Renal cortex interstitium (tissue), 15 donors: ENCODE measurements at places on chromosomes 12 and 14. TPM values are rescaled to one million over a fixed set of nuclear protein-coding genes. Genes with fewer than 3 reads are reported as not detected.

Gene SLC4A8
- polyA plus RNA-seq = 4.9 TPM

Gene SLC41A2
- 4.3 TPM for polyA plus RNA-seq

Gene MAP3K12
- polyA plus RNA-seq = 42.5 TPM

Gene ISCU
- polyA plus RNA-seq = 112 TPM

Gene ABCC9
- polyA plus RNA-seq = 25.3 TPM

DNA sequence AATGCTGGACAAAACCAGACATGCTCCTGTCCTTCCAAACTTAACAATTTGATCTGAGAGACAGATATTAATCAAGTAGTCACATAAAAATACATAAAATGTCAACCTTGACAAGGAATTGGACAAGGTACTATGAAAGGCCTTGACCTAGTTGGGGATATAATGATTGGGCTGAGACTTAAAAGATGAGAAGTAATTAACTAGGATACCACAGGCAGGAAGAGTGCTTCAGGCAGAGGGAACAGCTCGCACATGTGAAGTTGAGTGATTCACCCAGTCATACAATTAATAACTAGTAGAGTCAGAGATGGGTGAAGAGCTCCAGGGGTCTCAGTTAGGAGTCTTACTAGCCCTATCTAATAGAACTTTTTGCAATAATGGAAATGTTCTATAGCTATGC is 259.5 kb downstream of the MSRB3 start:
- DNase-seq = no peak

DNA sequence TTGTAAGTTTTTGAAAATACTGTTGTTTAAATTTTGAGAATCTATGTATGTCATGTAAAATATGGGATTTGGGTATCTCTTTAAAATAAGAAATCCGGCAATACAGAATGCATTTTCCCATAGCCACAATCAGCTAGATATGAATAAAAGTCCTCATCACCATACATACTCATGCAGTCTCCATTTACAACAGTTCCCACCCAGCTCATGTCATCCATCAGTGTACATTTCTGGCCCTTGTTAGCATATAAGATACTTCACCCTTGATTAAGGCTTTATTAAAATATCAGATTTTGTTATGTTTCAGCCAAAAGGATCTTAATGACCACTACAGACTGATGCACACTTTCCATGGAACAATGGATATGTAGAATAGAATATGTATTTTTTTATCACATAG is 218.0 kb downstream of the DPY19L2 start:
- no peak for DNase-seq

- no peak for DNase-seq
Observed at GRCh38 chr12:50404307-50404706, 3.6 kb downstream of the LARP4 start.

DNA sequence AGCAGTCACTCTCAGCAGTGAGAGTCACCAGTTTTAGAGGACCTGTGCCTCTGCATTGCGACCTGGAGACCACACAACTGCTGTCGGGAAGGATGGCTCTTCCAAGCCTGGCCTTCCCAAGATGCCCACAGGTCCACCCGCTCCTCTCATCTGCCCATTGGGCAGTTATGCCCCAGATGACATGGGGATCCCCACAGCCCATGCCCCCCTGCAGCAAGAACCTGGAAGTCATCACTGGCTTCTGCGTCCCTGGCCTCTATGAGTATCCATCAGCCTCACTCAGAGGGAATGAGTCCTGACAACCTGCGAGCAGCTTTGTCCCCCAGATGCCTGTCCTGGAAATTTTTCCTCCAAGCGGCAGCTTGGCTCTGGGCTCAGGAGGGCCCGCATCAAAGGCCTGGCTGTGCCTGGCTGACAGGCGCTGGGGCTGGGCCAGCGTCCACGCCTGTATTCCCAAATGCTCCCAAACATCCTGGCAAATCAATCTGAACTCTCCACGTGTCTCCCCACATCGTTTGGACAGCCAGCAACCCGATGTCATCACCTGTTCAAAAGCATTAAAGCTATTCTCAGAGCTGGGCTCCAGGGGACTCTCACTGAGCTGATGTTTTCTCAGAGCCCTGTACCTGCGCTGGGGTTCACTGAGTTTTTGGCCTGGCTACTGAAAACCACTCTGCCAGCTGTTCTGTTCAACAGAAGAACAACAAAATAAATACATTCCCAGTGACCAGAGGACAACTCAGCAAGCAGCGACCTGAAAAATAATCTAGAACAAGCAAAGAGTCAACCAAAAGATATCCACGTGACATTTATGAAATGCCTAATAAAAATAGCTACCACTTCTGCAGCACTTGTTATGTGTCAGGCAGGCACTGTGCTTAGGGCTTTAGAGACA is 57.8 kb downstream of the CLMN start:
- DNase-seq = no peak

GRCh38 chr12:79938843-79939242 is 3.9 kb upstream of the PPP1R12A start:
- no peak for DNase-seq

DNA sequence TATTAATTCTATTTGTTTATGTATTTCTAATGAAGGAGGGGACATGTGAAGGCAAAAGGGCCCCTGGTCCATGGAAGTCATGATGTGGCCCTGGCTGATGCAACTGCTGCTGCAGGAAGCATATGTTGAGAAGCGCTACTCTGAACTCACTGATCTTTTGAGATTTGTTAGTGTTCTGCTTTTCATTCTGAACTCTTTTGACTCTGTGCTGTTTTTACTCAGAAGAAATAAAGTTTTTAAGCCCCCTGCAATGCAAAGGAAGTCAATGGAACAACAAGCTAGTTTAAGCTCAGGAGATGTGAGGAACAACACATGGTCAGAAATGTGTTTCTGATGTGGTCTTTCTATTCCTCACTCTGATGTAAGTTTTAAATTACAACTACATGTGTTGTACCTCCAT is 88.9 kb upstream of the BTG1 start:
- no peak for DNase-seq

Gene GLTP
- 36.4 TPM for polyA plus RNA-seq

Gene SYT10
- 0.89 TPM for polyA plus RNA-seq

GRCh38 chr14:92173668-92174067 is 51.9 kb downstream of the CPSF2 start:
- DNase-seq = no peak

Gene MUCL1
- polyA plus RNA-seq = not detected

DNA sequence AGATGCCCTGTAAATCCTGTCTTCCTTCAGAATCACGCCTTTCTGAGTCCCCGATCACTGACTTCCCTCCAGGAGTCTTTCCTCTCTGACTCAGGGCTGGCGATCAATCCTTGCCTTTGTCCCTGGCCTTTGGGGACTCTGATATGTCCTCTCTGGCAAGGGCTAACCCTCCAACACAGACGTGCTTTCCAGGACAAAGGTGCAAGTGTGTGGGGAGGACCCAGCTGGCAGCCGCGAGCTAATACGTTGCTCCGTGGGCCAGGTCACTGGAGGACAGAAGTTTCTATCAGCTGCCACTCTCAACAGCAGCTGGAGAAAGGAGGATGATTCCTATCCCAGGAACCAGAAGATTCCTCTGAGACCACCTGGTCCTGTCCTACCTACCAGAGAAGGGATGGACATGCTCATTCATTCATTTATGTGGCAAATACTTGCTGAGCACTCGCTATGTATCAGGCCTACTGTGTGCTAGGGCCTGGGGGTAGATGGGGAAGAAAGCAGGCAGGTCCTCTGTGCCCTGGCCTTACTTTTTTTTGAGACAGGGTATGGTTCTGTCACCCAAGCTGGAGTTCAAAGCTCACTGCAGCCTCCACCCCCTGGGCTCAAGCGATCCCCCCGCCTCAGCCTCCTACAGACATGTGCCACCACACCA is 8.5 kb upstream of the SCARB1 start:
- DNase-seq = no peak

Gene KCNMB4
- polyA plus RNA-seq = 18.4 TPM

GRCh38 chr14:24699052-24699451 is 65.1 kb upstream of the GZMB start:
- no peak for DNase-seq

Gene ERBB3
- 96.1 TPM for polyA plus RNA-seq

DNA sequence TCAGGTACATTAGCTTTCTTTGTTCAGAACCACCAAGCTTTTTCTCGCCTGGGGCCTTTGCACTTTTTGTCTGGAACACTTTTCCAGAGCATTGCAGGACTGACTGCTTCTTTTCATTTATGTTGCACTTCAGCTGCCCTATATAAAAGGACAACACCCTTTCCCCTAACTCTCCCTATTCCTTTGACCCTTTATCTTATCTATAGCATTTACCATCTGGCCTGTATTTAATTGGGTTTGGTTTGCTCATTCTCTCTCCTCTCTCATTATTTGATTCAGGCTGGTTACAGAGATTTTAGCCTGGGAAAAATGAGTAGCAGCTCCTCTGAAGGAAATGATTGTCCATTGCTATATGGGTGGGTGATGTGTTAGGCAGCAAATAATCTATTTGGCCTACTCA is 165.4 kb downstream of the KICS2 start:
- no peak for DNase-seq

Gene PLEKHH1
- 51.7 TPM for polyA plus RNA-seq

Gene CD9
- polyA plus RNA-seq = 179 TPM

DNA sequence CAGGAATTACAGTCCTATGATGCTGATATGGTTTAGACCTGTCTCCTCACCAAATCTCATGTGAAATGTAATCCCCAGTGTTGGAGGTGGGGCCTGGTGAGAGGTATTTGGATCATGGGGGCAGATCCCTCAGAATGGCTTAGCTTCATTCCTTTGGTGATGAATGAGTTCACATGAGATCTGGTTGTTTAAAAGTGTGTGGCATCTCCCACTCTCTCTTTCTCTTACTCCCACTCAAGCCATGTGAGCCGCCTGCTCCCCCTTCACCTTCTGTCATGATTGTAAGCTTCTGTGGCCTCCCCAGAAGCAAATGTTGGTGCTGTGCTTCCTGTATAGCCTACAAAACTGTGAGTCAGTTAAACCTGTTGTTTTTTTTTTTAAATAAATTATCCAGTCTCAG is 89.4 kb upstream of the ARHGAP5 start:
- DNase-seq = no peak

DNA sequence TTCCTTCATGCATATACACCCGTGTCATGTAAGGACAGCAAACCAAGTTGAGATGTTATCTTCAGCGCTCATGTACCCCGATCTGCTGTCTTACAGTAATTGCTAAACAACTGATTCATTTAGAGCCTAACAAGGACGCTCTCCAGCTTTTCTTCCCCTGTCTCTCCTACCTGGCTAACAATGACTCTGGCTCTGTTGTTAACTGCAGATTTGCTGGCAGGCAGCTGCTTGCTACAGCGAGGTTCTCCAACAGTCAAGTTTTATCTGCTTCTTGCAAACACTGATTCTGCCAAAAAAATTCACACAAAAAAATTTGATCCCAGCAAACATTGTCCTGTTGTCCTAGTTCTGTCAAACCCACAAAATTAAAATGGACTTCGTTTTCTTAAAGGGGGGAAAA is 101.6 kb downstream of the OTX2 start:
- DNase-seq = no peak

DNA sequence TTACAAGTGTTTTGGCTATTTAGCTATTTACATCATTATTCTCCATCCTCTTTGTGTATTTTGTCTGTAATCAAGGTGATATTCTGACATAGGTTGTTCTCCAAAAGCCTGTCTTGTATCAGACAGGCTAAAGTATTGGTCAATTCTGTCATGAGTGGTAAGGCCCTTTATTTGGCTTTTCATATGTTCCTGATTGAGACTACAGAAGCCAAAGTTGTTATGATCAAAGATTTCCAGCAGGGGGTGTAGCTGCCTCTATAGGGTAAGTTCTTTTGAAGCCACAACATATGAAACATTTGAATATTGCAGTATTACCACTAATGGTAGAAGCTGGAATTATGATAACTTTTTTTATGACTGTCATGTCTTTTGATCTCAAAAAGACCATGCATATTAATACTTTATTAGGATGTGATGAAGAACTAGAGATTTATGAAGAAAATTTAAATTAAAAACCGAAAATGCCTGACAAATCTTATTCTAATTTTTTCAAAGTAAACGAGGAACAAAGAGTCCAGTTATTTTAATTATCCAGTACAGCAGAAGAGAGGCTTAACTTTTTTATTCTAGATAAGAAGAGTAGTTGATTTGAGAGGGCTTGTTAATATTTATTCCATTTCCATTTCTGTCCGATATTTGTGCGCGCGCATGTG is 3.4 kb upstream of the ARHGAP5 start:
- DNase-seq = peak; percentile 47

DNA sequence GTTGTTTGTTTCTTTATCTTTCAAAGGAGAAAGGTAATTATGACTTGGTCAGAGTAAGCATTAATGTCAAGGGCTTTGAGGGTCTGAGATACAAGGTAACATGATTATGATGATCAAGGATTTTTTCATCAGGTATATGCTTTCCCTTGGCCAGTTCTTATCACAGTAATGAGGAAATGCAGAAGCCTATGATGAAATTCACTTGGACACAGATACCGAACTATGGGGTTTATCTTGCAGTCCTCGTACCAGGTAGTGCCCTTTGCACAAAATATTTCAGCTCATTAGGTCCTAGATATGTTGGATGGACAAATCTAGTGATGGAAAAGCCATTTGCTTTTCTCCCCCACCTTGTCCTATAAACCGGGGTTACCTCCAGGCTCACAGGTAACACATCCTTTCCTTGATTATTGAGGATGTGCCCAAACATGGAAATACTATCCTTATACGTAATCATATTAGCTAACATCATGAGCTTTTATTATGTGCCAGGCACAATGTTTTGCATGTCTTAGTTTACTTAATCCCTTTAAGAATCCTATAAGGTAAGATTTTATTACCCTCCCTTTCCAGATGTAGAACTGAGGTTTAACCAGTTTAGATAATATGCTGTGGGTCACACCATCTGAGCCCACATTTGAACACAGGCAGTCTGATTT is 7.0 kb upstream of the RASSF3 start:
- no peak for DNase-seq

GRCh38 chr14:31835049-31835448 is 242.1 kb upstream of the ARHGAP5 start:
- no peak for DNase-seq

GRCh38 chr12:51947246-51947996 is 4.1 kb upstream of the ACVR1B start:
- no peak for DNase-seq

GRCh38 chr12:130076126-130076525 is 86.1 kb upstream of the FZD10 start:
- DNase-seq = no peak

Gene GARIN6
- not detected for polyA plus RNA-seq
